ENCODE measurements at places on chromosomes 7 and 10.

DNA sequence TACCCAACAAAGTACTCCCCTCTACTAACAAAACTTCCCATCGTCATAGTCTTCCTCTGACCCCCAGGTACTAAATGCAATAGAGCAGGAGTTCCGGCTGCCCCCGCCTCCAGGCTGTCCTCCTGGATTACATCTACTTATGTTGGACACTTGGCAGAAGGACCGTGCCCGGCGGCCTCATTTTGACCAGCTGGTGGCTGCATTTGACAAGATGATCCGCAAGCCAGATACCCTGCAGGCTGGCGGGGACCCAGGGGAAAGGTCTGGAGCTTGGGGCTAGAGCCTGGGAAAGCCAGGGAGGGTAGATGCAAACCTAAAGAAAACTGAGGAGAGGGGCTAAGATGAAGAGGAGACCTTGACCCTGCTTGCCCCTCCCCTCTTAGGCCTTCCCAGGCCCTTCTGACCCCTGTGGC lies 15.3 kb downstream of the EPHB6 start:
- DNase-seq, result no peak

DNA sequence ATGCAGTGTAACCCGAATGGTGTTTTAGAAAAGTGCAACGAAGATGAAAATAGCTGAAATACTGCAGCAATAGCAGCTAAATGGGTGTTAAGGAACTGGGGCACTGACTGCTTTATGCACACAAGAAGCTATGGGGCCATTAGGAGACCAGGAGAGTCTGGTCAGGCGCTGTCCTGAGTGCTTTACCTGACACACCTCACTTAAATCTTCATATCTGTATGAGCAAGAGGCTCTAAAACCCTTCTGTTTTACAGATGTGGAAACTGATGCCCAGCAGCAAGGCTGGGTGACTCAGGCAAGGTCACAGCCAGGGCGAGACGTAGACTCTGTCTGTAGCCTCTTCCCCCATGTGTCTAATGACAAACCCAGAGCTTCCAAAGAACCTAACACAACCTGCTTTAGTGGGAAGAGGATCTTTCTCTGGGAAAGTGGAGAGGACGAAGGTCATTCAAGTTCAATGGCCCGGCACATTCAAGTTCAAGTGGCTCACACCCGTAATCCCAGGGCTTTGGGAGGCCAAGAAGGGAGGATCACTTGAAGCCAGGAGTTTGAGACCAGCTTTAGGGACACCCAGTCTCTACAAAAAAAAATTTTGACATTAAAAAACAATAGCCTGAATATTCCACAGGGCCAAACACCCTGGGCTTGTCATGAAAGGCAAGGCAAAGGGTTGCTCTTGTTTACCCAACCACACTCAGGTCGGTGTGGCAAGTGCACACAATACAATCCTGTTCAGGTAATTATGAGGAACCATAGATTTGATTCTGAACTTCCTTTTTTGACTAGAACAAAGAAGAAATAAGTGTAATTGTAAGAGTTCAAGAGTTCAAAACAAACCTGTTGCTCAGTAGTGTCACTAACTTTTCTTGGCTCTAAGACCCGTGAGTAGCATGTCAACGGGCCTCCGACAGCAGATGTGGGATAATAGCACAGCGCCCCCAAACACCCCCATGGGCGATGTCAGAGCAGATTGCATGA lies 53.7 kb upstream of the KLF6 start:
- DNase-seq, result no peak

- no peak for DNase-seq
Measured at GRCh38 chr10:129966370-129966888, 2.4 kb upstream of the EBF3 start.

- no peak for DNase-seq
Measured at GRCh38 chr7:69047151-69047754, 551.0 kb upstream of the AUTS2 start.

All from CMK (cell line).